NAMALWA (cell line): ENCODE measurements at places on chromosomes 5 and 9.

- no peak for DNase-seq
Measured at GRCh38 chr5:158099571-158100105, 240.7 kb upstream of the CLINT1 start.

DNA sequence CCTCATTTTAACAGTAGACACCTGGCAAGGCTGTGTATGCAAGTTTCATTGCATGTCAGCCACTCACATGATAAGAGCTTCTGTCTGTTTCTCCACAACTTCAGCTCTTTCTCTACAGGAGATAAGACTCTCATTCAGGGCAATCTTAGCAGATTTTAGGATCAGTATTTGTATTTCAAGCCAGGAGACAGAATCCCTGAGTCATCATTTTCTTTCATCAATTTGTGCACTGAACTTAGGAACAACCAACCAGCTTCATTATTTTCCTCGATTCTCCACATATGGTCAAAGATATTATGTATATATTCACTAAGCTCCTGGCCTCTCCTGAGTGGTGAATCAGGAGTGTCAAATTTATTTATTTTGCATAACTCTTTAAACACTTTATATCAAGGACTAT is 181.8 kb upstream of the CCNH start:
- DNase-seq = no peak

DNA sequence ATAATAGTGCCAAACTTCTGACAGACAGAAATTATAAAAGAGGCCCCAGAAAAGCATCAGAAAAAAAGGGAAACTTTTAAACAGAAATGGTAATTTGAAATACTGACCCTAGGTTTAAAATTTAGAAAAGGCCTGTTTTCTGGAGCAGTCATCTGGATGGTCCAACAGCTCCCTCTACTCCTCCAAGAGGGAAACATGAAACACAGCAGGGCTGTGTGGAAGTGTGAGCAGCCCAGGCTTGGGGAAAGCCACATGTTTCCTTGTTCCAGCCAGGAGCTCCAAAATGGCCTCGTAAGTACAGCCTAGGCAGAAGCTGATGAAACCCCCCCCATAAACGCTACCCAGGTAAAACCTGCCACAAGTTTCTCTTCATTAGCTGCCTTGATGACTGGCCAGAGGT is 499.3 kb upstream of the ADAMTS16 start:
- peak; percentile 42 for DNase-seq

DNA sequence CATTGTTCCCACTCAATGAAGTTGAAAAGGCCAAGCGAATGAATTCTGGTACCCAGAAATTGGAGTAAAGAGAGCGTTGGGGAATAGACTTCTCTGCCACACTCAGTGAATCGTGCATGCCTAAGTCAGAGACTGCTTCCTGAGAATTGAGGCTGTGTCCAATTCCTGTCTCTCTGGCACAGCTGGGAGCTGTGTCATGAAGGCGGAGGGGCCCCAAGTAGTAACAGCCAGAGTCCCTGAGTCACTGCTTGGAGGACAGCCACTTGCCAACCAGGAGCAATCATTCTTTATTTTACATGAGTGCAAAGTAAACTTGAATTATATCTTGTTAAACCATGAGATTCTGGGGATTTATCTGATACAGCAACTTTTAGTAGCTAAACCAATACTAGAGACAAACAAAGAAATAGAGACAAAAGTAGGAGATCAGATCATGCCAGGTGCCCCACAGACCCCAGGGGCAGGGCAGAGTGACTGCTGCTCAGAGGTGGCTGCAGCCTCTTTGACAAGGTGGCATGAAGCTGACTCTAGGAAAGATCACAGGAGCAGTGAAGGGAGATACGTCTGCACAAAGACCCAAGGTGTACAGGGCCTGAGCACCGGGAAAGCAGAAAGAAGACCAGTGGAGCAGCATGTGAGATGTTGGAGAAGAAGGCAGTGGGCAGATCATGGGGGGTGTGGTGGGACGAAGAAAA is 246.0 kb downstream of the GADD45G start:
- no peak for DNase-seq

DNA sequence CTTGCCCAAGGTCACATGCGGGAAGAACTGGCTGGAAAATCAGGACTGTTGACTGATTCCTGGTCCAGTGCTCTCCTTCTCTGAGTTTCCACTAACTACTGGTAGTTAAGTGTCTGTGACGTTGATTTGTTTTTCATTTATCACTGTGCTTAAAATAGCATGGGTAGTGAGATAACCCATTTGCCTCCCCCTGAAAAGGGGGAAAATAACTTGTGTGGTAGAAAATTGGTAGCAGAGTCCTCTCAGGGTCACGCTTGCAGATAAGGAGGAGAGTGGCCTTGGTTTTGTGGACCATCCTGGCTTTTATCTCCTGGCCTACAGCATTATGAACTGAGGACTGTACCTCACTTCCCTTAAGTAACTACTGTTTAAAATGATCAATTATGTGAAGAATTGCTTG is 10.9 kb downstream of the FUBP3 start:
- DNase-seq = no peak

DNA sequence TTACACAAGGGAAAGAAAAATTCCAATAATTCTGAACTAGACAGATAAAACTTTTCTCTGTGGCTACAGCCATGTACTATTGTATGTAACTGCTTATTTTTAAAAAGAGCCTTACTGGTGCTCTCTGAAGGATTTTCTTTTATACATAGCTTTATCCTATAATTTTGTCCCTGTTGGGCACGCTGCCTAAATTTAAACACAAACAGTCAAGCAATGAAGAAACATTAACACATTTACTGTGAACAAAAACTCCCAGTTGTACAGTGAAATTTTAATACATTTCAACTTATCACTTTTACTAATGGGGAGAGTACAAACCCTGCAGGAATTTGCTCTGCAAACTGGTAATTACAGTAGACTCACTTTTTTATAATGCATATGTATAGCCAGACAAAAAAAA is 273.3 kb downstream of the BNC2 start:
- DNase-seq = no peak

DNA sequence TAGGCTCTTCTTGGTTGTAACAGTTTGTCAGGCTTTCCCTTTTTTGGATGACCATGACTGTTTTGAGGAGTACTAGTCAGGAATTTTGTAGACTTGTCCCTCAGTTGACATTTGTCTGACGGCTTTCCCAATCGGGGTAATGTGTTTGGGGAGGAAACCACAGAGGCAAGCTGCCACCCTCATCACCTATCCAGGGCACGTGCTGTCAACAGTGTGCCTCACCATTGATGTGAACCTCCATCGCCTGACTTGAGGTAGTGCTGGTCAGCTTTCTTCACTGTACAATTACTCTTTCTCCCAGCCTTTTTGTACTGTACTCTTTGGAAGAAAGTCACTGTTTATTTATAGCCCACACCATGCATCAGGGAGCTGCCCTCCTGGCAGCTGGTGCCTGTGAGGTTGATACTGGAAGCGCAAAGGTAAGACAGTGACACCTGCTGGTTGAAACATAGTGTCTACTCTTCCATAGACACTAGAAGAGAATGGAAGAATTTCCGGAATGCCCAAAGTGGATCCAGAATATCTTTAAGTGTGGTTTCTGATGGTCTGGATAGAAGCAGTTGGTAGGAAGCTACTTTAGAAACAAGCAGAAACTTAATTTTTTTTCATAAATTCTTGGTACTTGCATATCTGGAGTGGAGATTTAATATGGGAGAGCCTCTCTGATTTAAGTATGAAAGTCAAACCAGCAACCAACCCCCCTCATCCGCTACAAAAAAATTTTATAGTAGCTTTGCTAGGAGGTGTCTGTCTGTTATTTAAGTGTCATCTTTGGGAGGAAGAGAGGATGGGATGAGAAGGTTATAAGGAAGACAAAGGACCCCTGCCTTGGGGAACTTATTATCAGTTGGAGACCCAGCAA is 69.3 kb downstream of the SNX30 start:
- peak; percentile 64 for DNase-seq

DNA sequence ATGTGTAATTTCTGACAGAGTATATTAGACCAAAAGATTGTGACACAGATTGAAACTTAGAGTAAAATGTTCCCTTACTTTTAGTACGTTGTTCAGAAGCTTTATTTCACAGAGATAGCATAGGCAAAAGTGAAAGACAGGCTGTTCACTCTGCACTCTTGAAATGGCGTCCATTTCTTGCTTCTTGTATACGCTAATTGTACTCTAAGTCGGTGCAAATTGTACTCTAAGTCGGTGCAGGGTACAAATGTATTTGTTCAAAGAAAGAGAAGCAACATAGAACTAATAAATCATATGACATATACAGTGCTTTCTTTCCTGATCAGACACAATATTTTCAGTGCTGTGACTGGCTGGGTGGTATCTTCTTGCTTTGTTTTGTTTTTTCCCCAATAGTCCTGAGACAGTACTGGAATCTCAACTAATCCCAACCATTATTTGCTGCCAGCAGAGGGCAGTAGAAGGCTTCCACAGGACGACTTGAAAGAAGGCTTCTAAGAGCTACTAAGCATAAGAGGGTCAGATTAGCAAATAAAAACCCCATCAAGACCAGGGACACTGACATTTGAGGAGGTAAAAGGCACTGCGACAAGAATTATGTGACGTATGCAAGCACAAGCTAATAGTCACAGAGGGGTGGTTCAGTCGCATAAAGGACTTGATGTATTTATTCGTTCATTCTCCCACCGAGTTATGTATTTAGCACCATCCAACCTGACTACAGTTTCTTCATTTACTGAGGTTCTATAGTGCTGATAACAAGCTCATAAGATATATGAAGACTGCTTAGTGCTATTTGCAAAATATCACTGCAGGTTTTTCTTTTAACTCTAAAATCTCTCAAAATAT is 831.8 kb downstream of the TAF11L14 start:
- peak; percentile 82 for DNase-seq

DNA sequence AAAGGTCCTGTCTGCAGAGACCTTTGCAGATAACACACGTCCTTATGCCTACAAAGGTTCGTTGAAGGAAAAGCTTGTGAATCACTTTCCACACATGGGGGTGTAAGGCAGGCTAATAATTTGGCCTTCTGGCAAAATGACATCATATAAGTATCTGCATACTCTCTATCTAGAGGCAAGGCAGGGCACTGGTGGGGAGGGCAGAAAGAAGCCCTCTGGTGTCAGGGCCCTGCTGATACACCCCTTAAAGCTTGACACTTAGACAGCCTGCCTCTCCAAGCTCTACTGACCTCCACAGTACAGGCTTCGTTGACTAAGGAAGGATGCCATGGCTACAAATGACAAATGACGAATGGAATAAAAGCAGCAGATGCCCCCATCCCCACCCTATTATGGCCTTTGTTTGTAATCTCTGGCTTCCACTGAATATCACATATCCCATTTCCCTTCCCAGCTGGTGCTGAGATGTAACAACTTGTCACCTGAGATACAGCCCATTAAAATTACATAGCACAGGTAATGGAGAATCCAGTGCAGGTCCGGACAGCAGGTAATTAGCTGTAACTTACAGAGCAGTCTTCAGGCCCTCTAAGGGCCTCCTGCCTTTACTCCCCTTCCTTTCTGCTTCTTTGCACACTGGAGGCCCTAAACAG is 76.9 kb upstream of the IFNK start:
- DNase-seq = no peak

DNA sequence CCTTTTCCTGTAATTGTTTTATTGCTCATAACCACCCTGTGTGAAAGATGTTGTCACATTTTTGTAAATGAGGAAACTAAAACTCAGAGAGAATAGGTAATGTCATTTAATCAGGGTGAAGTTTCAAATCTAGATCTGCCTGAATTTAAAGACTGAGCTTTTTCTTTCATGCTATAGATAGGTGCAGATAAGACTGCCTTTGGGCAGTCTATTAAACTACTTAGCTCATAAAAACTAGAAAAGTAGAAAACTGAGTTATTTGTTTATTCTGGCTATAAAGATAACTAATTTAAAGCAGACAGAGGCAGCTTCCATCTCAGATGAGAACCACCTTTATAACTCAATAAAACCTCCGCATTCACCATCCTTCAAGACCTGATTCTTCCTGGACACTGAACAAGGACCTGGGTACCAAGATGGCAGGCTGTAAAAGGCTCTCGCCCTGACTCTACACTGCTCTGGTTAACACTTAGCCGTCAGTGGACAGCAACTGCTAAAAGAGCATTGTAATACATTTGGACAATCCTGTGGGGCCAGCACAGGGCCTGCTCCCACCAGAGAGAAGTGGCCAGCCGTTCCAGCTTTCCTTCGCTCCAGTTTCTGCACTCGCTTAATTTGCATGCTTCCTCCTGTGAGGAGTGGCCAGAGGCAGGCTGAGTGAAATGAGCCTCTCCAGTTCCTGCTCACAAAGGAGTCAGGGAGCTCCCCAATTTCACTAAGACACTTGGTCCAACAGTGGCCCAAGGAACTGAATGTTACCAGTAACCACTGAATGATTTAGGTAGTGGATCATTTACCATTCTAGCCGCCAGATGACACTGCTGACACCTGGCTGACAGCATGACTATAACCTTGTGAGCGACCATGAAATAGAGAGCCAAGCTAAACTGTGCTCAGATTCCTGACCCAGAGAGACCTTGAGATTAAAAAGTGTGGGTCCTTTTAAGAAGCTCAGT is 566.4 kb downstream of the EFNA5 start:
- peak; percentile 63 for DNase-seq

DNA sequence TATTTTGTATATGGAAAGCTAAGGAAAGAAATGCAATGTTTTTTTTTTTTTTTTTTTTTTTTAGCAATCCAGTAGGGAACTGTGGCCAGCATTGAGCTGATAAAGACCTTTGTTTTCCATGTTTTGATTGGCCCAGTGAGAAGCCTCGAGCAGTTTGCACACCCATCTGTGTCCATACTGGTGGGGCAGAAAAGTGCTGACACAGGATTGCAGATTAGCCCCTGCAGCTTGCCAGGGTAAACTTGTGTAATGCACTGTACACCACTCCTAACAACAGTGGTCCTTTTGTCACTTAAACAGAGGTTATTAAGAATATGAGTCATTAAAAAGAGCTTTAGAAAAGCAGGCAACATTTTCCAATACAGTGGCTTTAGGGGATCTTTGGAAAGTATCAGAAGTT is 132.8 kb upstream of the CDKN2B start:
- no peak for DNase-seq

DNA sequence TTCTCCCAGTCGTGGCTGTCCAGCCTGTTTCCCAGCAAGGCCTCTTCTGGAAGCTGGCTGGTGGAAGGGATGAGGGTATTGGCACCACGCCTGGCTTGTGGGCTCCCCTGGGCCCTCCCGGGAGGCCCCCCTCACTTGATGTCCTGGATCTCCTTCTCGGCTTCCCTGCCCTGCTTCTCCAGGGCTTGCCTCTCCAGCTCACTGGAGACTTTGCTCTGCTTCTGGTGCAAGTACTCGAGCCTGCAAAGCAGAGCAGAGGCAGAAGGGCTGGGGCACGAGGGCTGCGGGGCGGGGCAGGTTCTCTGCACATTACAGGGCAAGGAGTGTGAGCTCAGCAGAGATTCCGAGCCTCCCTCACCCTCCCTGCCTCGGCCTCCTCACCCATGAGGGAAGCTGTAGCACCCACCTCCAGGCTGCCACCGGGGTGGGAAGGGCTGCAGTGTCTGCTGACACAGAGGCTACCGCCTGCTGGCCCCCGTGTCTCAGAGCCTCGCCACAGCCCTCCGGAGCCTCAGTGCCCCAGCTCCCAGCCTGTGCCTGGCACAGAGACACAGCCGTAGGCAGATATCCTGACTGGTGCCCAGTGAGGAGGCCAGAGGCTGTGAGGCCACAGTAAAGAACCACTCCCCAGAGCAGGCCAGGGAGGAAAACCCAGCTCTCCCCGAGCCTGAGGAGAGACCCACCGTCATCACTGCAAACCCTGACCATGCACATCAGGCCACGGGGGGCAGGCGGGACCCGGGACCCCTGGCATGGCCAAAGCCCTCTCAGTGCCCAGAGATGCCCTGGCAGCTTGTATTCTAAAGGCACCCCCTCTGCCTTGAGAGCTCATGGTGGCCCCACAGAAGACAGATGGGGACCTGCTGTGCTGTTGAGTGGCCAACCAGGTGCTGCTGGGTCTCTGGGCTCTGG is 7.2 kb downstream of the SNAPC4 start:
- no peak for DNase-seq
